A549 treated with CpdA at 1 μM for 4 hours (cell line): ENCODE measurements at places on chromosomes 1 and 21. TPM values are rescaled to one million over a fixed set of nuclear protein-coding genes. Genes with fewer than 3 reads are reported as not detected.

The DNAI4 gene
- 0.31 to 1.5 TPM (median 0.47 TPM) in 5 replicates for total RNA-seq

The ERICH3 gene
- not detected in 5 replicates for total RNA-seq

The LCE3A gene
- total RNA-seq, result not detected in 5 replicates

The RNU1-2 gene
- total RNA-seq, result not detected in 5 replicates

The BRDT gene
- not detected in 5 replicates for total RNA-seq

The SAMD11 gene
- 14.4 to 35.3 TPM (median 31.0 TPM) in 5 replicates for total RNA-seq

The AIM2 gene
- total RNA-seq, result not detected in 5 replicates

The LCK gene
- total RNA-seq, result 0.03 TPM in 1 of 5 replicates, not detected in the others

The PLOD1 gene
- total RNA-seq, result 74.2 to 89.3 TPM (median 80.6 TPM) in 5 replicates

The OR10R2 gene
- total RNA-seq, result not detected in 5 replicates

The CIART gene
- total RNA-seq, result 0.33 to 0.78 TPM (median 0.40 TPM) in 5 replicates

The CRB1 gene
- total RNA-seq, result not detected in 5 replicates

The RCSD1 gene
- total RNA-seq, result 0.07 to 0.15 TPM (median 0.09 TPM) in 4 of 5 replicates, not detected in the other

The C1orf116 gene
- 2.6 to 3.5 TPM (median 2.9 TPM) in 5 replicates for total RNA-seq

The SLC5A9 gene
- total RNA-seq, result 0.12 TPM in 1 of 5 replicates, not detected in the others

The PERM1 gene
- total RNA-seq, result 0.07 to 0.24 TPM (median 0.08 TPM) in 3 of 5 replicates, not detected in the others

The CDC42 gene
- 144 to 215 TPM (median 150 TPM) in 5 replicates for total RNA-seq

The C21orf91 gene
- 2.2 to 3.9 TPM (median 2.4 TPM) in 5 replicates for total RNA-seq

The TBX19 gene
- 0.49 to 0.96 TPM (median 0.87 TPM) in 5 replicates for total RNA-seq

The LMX1A gene
- total RNA-seq, result not detected in 5 replicates

The COL6A1 gene
- 17.3 to 23.5 TPM (median 20.7 TPM) in 5 replicates for total RNA-seq

The DDR2 gene
- total RNA-seq, result 0.15 to 0.67 TPM (median 0.33 TPM) in 5 replicates

The UBIAD1 gene
- 14.6 to 17.4 TPM (median 16.8 TPM) in 5 replicates for total RNA-seq

The MAN1C1 gene
- total RNA-seq, result 0.18 to 0.35 TPM (median 0.19 TPM) in 5 replicates

The EFHD2 gene
- total RNA-seq, result 164 to 255 TPM (median 241 TPM) in 5 replicates

The MAN1A2 gene
- 4.8 to 11.1 TPM (median 8.0 TPM) in 5 replicates for total RNA-seq

The CLDN8 gene
- total RNA-seq, result not detected in 5 replicates

The GJB4 gene
- total RNA-seq, result 0.07 to 0.15 TPM (median 0.12 TPM) in 4 of 5 replicates, not detected in the other

The ITGB2 gene
- 0.66 to 1.3 TPM (median 0.76 TPM) in 5 replicates for total RNA-seq

The ZSWIM5 gene
- total RNA-seq, result 0.45 to 0.87 TPM (median 0.58 TPM) in 5 replicates

The ASCL5 gene
- total RNA-seq, result 0.08 to 0.27 TPM (median 0.09 TPM) in 4 of 5 replicates, not detected in the other

The WDR3 gene
- total RNA-seq, result 30.4 to 36.4 TPM (median 34.8 TPM) in 5 replicates

The USF1 gene
- total RNA-seq, result 51.2 to 62.5 TPM (median 55.3 TPM) in 5 replicates

The ADARB1 gene
- total RNA-seq, result 4.1 to 6.4 TPM (median 4.4 TPM) in 5 replicates

The S100A7 gene
- not detected in 5 replicates for total RNA-seq

The GPA33 gene
- total RNA-seq, result not detected in 5 replicates

The RNU1-3 gene
- total RNA-seq, result not detected in 5 replicates

The ACKR1 gene
- total RNA-seq, result not detected in 5 replicates

The NID1 gene
- total RNA-seq, result 4.9 to 9.2 TPM (median 7.1 TPM) in 5 replicates
